Daoy (cell line): ENCODE measurements at places on chromosomes 13 and 19.
A peak's percentile ranks its signal among the peaks of the same experiment; 100 is the strongest.

DNA sequence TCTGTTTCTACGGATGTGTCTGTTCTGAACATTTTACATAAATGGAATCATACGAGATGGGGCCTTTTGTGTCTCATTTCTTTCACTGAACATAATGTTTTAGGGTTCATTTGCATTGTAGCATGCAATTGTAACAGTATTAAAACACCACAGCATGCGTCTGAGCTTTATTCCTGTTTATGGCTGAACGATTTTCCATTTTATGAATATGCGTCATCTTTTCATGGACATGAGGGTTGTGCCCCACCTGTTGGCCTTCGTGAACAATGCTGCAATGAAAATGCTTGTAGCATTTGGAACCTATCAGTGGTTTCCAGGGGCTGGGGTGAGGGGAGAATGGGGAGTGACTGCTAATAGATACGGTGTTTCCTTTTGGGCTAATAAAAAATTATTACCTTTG is 5.1 kb downstream of the OR10H1 start:
- peak; percentile 55 for DNase-seq

DNA sequence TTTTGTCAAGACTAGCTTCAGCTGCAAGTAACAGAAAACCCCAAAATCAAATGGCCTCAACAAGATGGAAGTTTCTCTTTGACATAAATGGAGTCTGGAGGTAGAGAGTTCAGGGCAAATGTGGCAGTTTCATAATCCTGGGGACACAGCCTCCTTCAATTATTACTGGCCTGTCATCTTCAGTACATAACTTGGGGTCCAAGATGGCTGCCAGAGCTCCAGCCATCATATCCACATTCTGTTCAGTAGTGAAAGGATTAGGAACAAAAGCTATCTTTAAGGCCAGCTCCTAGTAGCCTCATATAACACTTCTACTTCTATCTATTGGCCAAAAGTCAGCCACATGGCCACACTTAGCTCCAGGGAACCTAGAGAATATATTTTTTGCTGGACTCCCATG is 15.0 kb upstream of the IGSF23 start:
- DNase-seq, result no peak

DNA sequence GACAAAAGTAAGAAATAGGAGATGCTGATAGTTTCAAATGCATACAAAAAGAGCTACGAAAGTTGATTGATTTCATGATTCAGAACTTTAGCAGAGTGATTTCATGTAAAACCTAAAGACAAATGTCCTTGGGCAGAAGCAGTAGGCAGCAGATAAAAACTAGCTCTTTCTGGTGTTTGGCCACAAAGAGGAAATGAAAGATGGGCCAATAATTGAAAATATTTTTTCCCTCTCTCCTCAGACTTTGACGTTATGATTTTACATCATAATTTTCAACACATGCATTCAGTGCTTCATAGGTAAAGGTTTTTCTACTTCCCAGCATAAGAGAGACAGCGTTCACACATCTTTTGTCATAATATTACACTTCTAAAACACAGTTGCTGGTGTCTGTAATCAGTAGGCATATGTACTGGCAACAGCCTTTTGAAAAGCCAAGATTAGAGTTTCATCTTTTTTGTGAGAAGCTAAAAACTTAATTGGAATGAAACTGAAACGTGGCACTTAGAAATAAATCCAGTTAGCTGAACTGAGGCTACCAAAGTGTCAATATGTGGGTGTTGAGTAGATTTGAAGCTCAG is 9.3 kb downstream of the SCEL start:
- no peak for DNase-seq

DNA sequence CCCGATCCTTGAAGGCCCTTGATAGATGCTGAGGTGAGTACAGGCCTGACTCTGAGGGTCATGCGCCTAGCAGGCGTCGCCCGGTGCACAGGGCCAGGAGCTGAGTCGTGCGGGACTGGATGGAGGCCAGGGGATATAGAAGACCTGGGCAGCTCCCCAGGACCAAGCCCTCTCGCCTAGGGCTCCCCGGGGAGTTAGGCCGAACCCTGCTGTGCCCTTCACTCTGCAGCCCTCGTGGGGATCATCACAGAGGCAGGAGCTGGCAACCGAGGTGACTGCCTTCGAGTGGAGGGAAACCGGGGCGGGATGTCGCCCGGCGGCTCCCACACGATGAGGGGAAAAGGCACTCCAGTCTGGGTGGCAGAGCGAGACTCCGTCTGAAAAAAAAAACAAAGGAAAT is 11.7 kb downstream of the CSNK1G2 start:
- DNase-seq, result no peak

DNA sequence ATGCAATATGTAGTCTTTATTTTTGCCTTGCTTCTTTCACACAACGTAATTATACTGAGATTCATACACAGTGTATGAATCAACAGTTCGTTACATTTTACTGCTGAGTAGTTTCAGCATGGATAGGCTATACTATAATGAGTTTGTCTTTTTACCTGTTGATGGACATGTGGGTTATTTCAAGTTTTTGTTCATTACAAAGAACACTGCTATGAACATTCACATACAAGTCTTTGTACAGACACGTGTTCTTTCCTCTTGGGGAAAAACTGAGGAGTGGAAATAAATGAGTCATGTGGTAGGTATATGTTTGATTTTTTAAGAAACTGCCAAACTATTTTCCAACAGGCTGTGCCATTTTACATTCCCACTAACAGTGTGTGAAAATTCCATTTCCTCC is 35.1 kb downstream of the ENOX1 start:
- no peak for DNase-seq

- peak; percentile 98 for DNase-seq
These were observed 1.4 kb downstream of the PLAUR start for GRCh38 chr19:43668406-43669109.

DNA sequence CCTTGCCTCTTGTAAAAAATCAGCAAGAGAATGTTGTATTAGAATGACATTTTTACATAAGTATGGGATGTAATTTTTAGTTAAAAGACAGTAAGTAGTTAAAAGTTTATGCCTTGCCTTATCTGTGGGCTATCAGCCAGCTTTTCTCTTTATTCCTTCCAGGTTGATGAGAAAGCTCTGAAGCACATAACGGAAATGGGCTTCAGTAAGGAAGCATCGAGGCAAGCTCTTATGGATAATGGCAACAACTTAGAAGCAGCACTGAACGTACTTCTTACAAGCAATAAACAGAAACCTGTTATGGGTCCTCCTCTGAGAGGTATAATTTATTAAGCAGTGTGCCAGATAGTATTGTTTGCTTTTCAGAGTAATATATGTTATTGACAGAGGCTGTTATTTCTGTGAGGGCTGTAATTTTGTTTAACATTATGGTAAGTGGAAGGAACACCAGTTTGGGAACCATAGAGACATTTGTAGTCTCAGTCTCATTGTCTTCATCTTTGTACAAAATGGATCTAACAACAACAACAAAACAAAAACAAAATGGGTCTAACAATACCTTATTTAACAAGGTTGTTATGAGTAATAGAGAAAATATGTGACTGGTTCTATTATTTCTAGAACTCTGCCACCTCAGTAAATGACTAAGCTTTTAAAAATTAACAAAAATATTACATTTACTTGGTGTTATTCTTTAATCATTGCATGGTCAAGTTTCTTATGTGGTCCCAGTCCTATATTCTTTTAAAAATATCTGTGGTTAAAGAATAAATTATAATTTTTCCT is 112.8 kb downstream of the TDRD3 start:
- DNase-seq, result no peak

DNA sequence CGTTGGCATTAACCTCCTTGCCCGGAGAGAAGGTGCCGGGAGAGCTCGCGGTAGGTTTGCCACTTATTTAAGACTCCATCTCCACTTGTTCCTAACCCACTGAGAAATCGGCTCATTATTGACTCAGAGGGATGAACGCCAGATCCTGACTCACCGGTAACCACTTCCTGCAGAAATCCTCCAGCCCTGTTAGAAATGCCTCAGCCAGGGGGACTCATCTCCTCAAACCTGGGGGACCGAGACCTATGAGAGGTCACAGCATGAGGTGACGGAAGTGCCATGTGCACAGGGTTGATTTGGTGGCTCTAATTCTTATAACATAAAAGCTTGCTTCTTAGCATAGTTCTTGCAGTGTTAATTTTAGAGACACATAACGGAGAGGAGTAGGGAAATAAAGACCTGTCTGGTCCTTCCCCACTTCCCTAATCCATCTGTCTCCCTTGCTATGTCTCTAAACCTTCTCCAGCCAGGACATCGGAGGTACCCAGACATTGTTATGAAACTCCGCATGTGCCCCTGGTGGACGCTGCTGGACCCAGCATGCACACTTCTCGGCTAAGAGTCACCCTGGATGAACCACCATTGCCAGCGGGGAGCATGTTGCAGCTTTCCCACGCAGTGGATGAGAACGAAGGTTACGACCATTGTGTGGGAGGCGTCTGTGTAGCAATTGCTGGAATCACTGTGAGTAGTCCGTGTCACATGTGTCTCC is 158.9 kb downstream of the EFNB2 start:
- peak; percentile 89 for DNase-seq

DNA sequence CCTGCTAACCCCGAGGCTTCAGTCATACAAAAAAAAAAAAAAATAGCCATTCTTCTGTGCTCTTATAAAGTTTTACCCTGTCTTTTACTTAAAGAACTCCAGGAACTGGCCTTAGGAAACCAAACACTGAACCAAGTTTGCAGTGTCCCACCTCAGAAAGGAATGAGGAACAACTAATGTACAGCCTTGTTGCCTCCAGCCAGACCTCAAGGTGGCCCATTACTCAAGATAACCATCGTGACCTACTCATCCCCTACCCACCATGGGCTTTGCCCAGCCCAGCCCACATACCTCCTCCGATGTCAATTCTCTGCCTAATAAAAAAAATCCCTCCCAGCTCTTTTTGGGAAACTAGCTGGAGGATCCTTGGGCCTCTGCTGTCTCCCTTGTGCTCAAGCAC is 133.2 kb downstream of the STARD13 start:
- DNase-seq, result no peak

GRCh38 chr13:28550091-28550490 is 55.2 kb upstream of the FLT1 start:
- no peak for DNase-seq

DNA sequence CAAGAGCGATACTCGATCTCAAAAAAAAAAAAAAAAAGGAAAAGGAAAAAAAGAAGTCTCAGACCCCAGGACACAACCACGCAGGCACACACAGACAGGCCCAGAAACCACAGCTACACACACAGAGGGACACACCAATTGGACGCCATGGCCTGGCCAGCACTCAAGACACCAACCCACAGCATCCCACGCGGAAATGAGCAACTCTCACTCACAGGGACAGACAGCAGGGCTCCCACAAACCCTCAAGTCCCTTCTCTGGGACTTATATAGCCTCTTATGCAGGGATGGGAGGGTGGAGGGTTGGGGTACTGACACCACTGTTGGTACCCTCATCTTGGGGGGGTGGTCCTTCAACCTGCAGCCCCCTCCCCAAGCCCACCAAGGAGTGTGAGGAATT is 5.9 kb downstream of the NOTCH3 start:
- peak; percentile 57 for DNase-seq

GRCh38 chr13:99439850-99440604 is 61.2 kb upstream of the TM9SF2 start:
- no peak for DNase-seq

DNA sequence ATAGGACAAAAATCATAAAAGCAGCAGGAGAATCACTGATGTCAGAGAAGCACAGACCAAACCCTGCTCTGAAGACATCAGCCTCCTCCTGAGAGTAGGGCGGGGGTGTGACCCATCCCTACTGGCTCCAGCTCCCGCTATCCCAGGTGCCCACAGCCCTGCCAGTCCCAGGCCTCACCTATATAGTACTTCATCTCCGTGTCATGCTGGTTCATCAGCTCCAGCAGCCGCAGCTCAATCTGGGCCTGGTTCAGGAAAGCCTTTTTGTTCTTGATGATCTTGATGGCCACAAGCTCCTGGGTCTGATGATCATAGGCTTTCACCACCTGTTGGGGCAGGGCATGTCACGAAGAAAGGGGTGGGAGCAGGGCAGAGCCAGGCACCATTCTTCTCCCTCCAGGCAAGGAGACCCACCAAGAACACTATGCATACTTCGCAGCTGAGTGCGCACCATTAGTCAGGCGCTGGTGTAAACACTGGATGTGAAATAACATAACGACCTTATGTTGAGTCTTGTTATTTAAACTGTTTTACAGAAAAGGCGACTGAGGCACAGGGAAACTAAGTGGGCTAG is 4.2 kb downstream of the DYRK1B start:
- DNase-seq, result no peak

- no peak for DNase-seq
These were observed 54.0 kb downstream of the FLT1 start for GRCh38 chr13:28440774-28441504.

GRCh38 chr19:18603958-18604819 is 2.4 kb downstream of the CRLF1 start:
- no peak for DNase-seq

GRCh38 chr13:110314516-110315245 is 7.6 kb downstream of the COL4A2 start:
- no peak for DNase-seq

- DNase-seq, result peak; percentile 46
These were observed 16.2 kb downstream of the NUMBL start for GRCh38 chr19:40674291-40674690.

GRCh38 chr13:98371516-98372023 is 194.5 kb upstream of the RNF113B start:
- DNase-seq, result no peak

DNA sequence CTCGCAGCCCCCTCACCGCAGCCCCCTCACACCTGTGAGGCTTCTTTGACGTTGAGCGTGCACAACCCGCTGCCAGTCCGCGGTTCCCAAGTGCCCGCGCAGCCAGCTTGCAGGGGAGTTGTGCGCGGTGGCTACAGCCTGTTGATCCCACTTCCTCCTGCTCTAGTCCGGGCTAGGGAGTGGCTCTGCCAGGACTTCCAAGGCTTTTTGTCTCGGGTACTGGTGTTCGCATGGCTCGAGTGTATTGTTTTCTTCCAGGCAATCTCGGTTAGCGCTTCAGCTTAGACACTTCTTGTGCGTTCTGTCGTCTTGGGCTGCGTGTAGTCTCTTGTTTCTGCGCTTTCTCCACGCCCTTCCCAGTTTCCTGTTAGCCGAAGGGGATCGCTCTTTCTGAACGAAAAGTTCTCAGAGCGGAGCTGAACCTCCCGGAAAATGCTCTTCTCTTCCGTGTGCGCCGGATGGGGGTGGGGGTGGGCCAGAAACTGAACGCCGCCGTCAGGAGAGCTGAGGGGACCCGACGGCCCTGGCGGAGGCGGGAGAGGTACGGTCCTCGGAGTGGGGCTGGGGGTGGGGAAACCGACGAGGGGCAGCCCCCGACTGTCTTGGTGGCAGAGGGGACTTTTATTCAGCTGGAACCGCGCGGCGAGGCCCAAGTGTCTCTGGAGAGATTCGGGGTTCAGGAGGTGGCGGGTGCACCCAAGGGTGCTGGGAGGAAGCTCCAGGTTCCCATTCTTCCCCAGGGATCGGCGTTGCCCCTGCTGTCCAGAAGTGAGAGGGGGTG is 697 bp upstream of the DGKH start:
- DNase-seq, result peak; percentile 62

DNA sequence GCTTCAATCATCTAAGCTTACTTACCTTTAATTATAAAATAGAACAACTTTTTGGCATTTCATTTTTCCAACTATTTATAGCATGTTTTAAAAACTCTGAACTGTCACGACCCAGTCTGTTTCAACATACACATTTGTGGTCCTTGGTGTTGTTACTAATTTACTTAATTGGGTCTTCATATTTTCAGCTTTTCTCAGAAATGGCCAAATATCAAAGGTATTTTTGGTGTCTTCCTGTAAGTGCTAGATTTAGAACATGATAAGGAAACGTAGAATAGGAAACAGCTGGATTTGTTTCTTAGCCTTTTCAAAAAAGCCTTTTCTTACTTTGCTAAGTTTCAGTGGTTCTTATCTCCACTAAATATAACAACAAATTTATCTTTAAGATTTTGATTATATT is 11.4 kb downstream of the LPAR6 start:
- DNase-seq, result no peak
